Stomach (tissue), 19 donors: ENCODE measurements at places on chromosomes 7 and 10. TPM values are rescaled to one million over a fixed set of nuclear protein-coding genes. Genes with fewer than 3 reads are reported as not detected.

Gene GRB10
- total RNA-seq: 68.8 TPM

GRCh38 chr10:104054430-104054829 is 31.2 kb downstream of the COL17A1 start:
- H3K27ac ChIP-seq: no peak overlapping the region
- H3K36me3 ChIP-seq: no peaks in the 10 kb centered on the region
- no peak overlapping the region for H3K4me3 ChIP-seq
- DNase-seq: no peak

DNA sequence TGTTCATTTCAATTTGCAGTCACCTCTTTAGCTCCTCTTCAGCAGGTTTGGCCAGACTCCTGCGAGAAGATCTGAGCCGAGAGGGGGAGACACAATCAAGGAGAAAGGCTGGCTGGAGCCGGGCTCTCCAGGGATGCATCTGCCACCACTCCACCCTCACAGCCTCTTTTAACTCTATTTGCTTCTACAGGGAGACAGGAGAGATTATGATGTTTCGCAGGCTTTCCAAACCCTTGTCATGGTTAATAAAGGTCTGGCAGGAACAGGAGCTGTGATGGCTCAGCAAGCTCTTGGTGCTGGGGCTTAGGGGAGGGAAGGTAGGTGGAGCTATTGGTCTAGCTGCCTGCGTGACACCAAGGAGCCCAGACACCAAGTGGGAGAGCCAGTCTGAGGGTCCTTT is 448.1 kb upstream of the PODXL start:
- H3K27me3 ChIP-seq: no peaks in the 10 kb centered on the region
- H3K36me3 ChIP-seq: no peaks in the 10 kb centered on the region
- no peak overlapping the region for H3K27ac ChIP-seq
- no peaks in the 10 kb centered on the region for H3K4me1 ChIP-seq
- H3K4me3 ChIP-seq: no peak overlapping the region

- H3K27ac ChIP-seq: peak overlapping the region; percentile 93
- peaks cover 61% of the 10 kb centered on the region for H3K4me1 ChIP-seq
- no peaks in the 10 kb centered on the region for H3K36me3 ChIP-seq
- H3K4me3 ChIP-seq: peak overlapping the region; percentile 41
- DNase-seq: peak; percentile 17
- H3K27me3 ChIP-seq: peaks cover 3% of the 10 kb centered on the region
Observed at GRCh38 chr10:86967481-86967941, 771 bp upstream of the ADIRF start.

GRCh38 chr7:96548664-96549063 is 161.0 kb downstream of the SEM1 start:
- DNase-seq: no peak
- H3K36me3 ChIP-seq: no peaks in the 10 kb centered on the region
- no peaks in the 10 kb centered on the region for H3K27me3 ChIP-seq
- H3K27ac ChIP-seq: no peak overlapping the region
- H3K4me3 ChIP-seq: no peak overlapping the region

- H3K4me1 ChIP-seq: no peaks in the 10 kb centered on the region
- H3K4me3 ChIP-seq: no peak overlapping the region
- DNase-seq: no peak
- H3K27ac ChIP-seq: no peak overlapping the region
- H3K36me3 ChIP-seq: no peaks in the 10 kb centered on the region
Observed at GRCh38 chr10:126422567-126422966, 34.3 kb upstream of the ADAM12 start.

Gene NKX1-2
- not detected for total RNA-seq

DNA sequence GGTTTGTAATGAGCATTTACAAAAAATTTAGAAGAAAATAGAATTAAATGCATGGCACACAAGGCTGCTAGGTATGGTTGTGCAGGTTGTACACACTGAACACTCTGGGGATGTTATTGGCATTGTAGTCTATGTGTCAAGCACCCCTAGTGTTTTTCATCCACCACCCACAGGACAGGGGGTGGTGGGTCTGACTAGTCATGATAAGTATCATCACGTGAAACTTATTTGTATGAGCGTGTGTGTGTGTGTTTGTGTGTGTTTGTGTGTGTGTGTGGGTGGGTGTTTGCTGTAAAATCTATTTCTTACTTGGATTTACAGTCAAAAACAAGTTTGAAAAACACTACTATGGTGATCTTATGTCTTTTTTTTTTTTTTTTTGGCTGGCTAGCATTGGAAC is 66.5 kb downstream of the MAP3K8 start:
- no peak for DNase-seq
- no peaks in the 10 kb centered on the region for H3K27me3 ChIP-seq
- no peaks in the 10 kb centered on the region for H3K36me3 ChIP-seq

DNA sequence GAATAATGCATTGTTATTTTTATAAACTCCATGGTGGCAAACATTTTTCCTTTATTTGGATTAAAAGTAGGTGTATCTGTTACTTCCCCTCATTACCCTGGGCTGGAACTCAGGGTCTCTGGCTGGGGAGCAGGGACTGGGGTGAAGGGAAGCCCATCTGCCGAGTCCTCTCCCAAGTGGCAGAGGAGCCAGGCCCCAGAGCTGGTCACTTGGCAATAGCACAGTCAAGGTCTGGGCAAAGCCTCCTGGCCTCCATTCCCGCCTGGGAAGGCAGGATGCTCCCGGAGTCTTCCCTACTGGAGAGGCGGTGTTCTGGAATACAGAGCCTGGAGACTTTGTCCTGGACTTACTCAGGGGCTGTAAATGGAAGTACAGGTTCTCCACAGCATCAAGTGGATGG is 76.2 kb downstream of the CDH23 start:
- no peak for DNase-seq
- no peak overlapping the region for H3K27ac ChIP-seq
- H3K4me3 ChIP-seq: no peak overlapping the region

Gene GRM3
- total RNA-seq: 0.55 TPM

DNA sequence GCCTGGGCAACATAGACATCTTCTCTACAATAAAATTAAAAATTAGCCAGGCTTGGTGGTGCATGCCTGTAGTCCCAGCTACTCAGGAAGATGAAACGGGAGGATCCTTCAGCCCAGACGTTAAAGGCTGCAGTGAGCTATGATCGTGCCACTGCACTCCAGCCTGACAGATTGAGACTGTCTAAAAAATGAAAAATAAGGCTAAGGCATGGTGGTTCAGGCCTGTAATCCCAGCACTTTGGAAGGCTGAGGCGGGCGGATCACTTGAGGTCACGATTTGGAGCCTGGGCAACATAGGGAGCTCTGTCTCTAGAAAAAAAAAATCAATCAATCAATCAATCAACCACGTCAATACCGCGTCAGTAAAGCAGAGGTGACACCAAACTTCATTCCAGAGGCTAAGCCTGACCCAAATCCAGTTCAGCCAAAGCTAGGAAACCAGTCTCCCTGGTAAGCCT is 31.1 kb downstream of the MRPS24 start:
- H3K36me3 ChIP-seq: no peaks in the 10 kb centered on the region
- peak overlapping the region; percentile 46 for H3K27ac ChIP-seq
- H3K27me3 ChIP-seq: no peaks in the 10 kb centered on the region
- H3K4me3 ChIP-seq: peak overlapping the region; percentile 35

GRCh38 chr7:77330169-77330882 is 85.8 kb downstream of the GSAP start:
- H3K4me3 ChIP-seq: no peak overlapping the region
- H3K27ac ChIP-seq: peak overlapping the region; percentile 6
- no peaks in the 10 kb centered on the region for H3K36me3 ChIP-seq
- DNase-seq: no peak
- no peaks in the 10 kb centered on the region for H3K27me3 ChIP-seq
- H3K4me1 ChIP-seq: peaks cover 16% of the 10 kb centered on the region

DNA sequence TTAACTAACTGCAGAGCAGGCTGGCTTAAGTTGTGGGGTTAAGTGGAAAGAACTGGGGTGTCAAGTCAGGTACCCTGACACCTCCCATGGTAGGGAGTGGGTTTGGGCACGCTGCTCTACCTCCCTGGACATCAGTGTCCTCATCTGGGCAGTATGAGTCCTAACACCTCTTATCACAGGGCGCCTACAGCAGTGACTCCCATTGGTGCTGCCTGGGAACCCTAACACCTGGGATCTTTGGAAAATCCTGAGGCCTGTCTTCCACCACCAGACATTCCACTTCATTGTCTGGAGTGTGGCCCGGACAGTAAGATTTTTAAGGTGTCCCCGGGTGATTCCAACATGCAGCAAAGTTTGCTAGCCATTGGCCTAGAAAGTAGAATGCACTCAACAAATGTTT is 239.1 kb downstream of the SKAP2 start:
- DNase-seq: no peak
- H3K4me1 ChIP-seq: no peaks in the 10 kb centered on the region
- no peak overlapping the region for H3K4me3 ChIP-seq
- no peak overlapping the region for H3K27ac ChIP-seq

Gene SSMEM1
- total RNA-seq: not detected

GRCh38 chr10:125782616-125783015 is 7.0 kb upstream of the MMP21 start:
- no peak overlapping the region for H3K4me3 ChIP-seq
- no peak overlapping the region for H3K27ac ChIP-seq
- DNase-seq: no peak
- H3K27me3 ChIP-seq: no peaks in the 10 kb centered on the region

DNA sequence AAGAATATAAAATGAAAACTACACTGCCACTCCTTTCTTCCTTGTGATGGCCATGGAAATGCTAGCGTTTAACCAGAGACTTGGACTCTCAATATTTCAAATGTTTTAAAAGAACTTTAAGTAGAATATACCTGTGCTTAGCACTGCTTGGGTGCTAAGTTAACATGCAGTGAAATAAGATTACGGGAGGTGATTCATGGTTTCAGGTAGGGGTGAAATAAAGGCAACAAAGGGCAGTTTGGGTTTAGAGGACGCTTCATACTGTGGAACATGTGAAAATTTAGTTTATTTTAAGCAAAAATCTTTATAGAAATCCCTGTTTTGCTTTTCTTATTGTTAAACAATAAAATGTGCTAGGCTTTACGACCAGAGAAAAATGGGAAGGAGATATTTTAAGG is 94.0 kb downstream of the PTPRZ1 start:
- H3K4me3 ChIP-seq: no peak overlapping the region
- DNase-seq: no peak
- H3K4me1 ChIP-seq: no peaks in the 10 kb centered on the region

DNA sequence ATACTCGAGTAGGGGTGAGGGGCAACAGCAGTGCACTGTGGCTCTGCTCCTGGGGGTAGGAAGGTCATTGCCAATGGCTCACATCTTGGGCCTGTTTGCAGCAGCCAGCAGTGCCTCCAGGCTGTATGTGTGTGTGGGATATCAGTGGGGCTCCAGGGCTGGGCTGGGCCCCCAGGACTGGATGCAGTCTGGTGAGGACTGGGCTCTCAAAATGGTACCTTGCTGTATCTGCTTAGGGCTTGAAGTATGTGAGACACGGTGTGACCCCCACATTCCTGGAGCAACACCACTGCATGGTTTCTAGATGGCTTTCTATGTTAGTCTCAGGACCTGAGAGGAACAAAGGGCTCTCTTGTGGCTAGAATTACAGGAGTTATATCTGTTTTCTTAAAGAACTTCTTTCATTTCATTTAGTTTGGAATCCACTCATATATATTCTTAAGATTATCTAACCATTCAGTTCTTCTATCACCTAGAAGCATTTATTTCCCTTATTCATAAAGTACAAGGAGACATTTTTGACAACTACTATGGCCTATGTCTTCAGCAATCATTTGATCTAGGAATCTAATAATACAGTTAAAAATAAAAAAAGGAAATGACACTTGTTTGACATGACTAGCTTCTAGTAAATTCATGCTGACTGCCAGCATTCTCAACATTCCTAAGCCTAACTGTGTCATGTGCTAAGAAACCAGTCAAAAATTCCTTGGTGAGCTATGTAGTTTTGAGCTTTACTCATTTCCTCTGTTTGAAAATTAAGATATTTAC is 443.2 kb upstream of the SEMA3A start:
- peak; percentile 51 for DNase-seq
- no peak overlapping the region for H3K27ac ChIP-seq
- H3K36me3 ChIP-seq: no peaks in the 10 kb centered on the region
- H3K27me3 ChIP-seq: no peaks in the 10 kb centered on the region
- H3K4me1 ChIP-seq: no peaks in the 10 kb centered on the region

GRCh38 chr10:112131346-112131745 is 52.2 kb downstream of the GPAM start:
- DNase-seq: no peak
- H3K27ac ChIP-seq: no peak overlapping the region

DNA sequence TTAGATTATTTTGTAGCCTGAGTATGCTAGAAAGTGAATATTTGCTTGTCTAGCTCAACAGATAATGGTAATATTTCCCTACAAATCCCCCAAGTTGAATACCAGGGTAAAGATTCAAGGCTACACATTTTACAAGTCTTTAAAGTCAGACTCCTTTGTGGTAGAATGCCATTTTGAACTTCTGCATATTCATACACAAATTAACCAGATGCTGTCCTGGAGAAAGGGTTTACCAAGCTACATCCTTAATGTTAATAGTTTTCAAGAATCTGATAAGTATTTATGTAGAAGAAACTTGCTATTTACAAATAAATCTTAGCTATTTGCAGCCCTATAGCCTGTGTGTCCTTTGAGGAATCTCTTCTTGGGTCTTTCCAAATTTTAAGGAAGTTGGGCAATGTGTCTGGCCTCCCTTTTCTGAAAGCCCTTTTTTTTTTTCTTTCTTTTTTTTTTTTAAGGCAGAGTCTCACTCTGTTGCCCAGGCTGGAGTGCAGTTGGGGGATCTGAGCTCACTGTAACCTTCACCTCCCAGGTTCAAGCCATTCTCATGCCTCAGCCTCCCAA is 82.6 kb downstream of the CPEB3 start:
- DNase-seq: no peak
- H3K27me3 ChIP-seq: no peaks in the 10 kb centered on the region
- H3K36me3 ChIP-seq: no peaks in the 10 kb centered on the region

GRCh38 chr7:42227936-42228591 is 8.9 kb downstream of the GLI3 start:
- H3K4me3 ChIP-seq: peak overlapping the region; percentile 47
- H3K27ac ChIP-seq: no peak overlapping the region
- H3K36me3 ChIP-seq: no peaks in the 10 kb centered on the region
- H3K27me3 ChIP-seq: no peaks in the 10 kb centered on the region
- peaks cover 31% of the 10 kb centered on the region for H3K4me1 ChIP-seq

GRCh38 chr7:38694326-38694725 is 63.2 kb upstream of the AMPH start:
- H3K36me3 ChIP-seq: no peaks in the 10 kb centered on the region
- no peaks in the 10 kb centered on the region for H3K27me3 ChIP-seq
- no peak overlapping the region for H3K27ac ChIP-seq

- peak overlapping the region; percentile 92 for H3K27ac ChIP-seq
- no peaks in the 10 kb centered on the region for H3K27me3 ChIP-seq
- no peak overlapping the region for H3K4me3 ChIP-seq
- H3K4me1 ChIP-seq: peaks cover 98% of the 10 kb centered on the region
- no peak for DNase-seq
Observed at GRCh38 chr10:102777711-102778453, 34.1 kb downstream of the WBP1L start.

DNA sequence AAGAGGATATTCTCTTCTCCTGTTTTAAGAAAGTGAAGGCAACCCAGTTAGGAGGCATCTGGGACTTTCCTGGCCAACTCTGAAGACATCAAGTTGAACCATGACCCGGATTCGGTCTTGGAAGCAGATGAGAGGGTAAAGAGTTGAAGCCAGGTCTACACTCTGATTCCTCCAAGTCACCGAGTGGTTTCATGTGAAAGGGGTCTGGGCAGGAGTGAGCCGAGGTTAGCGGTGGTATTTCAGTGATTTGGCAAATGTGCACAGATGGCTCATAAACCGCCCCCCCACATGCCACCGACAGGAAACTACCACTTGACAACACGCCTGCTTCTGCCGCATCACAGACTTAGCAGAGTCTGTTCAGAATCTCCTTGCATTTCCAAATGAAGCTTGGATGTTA is 11.4 kb upstream of the REPIN1 start:
- H3K4me3 ChIP-seq: no peak overlapping the region
- no peaks in the 10 kb centered on the region for H3K4me1 ChIP-seq
- H3K27me3 ChIP-seq: no peaks in the 10 kb centered on the region
- no peak for DNase-seq
- H3K27ac ChIP-seq: peak overlapping the region; percentile 28

Gene GIGYF1
- 27.9 TPM for total RNA-seq

GRCh38 chr7:32177232-32177631 is 107.0 kb upstream of the PDE1C start:
- DNase-seq: no peak
- no peak overlapping the region for H3K4me3 ChIP-seq
